Osteoblast (primary cell): ENCODE measurements at places on chromosomes 3 and 15.

DNA sequence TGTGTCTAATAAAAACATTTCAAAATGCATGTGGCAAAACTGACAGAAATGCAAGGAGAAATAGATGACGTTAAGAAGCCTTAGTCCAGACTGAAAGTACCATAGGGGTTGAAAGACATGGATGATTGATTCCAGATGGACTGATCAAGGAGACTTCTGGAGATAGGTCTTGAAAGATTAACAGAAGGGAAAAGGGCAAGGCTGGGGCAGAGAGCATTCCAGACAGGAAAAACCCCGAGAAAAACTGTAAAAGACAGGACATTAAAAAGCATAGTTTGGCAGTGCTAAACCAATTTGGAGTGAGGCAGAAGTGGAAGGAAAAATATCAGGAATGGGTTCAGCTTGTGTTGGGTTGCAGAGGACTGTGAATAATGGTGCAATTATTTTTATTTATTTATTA, 375.2 kb upstream of the SGO1 start:
- no peak for DNase-seq

DNA sequence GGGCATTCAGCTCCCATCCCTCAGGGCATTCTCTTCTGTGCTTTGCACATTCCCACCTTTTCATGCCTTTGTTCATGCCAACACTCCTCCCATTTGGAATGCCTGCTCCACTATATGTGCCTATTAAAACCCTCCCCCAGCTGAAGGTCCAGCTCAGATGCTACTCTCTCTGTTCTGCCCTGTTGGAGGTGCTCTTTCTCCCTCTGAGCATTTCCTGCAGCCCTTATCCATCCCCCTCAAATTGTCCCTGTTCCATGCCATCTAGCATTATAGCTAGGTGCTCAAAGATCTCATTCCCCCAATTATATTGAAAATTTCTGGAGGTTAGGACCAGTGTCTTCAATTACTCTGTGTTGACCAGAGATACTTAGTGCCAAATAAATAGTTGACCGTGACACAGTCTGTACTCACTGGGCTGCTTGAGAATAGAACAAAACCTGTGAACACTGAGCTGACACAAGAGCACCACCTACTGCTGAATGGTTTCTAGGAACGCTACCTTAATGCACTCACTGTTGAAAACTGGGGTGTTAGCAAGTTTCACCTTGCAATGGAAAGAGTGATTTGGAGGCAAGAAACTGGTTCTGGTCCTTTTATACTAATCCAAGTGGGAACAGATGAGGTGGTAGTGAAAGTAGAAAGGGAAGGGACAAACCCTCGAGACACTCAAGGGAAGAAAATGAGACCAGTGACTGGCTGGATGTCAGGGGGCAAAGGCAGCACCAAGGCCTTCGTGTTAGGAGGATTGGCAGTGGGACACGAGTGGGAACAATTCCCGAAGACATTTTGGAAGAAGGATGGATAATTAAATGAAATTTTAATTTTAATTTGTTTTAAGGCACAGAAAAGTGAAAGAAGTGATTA, 289.8 kb upstream of the ROPN1 start:
- DNase-seq = no peak

DNA sequence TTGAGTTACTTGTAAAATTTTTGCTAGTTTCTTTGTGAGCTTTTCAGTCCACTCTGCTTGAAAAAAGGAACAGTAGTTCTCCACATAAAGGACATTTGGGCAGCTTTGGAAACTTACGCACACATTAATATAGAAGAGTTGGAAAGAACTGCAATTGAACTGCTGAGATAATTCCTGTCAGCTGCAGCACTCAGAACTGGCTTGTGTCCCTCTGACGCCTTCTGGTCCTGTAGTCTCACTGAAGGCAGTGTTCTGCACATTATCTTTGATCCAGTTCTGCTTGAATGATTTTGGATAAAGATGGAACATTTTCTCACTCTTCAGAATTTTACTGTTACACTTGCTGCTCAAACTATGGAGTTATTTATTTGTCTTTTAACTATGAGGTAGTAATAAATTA, 901.9 kb downstream of the OTOL1 start:
- DNase-seq = no peak

GRCh38 chr3:134423153-134423552, 48.9 kb upstream of the AMOTL2 start:
- DNase-seq = no peak

DNA sequence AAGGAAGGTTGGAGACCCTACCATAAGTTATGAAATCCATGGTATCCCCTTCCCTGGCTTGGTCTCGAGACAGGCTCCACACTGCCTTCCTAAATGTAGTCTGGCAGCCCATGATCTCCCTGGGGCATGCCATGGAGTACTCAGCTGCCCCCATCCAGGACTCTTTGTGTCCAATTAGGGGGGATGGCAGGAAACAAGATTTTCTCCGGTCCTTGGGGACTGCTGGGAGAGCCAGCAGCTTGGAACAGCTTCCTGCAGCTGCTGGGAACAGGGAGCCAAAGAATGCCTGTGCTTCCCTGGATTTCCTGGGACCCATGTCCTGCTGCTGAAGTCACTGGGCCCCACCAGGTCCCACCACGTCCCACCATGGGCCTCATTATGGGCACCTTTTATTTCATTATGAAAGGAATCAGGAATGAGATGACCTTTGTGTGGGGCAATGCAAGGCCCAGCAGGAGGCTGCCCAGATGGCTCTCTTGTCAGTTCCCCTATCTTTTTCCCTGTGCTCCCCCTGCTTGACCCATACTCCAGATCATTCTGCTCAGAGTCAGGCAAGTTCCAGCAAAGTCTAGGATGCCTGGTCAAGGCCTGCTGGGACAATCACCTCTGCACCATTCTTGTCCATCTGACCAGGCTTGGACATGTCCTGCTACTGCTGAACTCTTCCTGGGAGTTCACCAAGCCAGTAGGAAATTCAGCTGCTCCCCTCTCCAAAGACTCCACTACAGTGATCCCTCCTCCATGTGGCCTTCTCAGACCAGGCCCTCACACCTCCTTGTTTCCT, 15.0 kb upstream of the DAG1 start:
- peak; percentile 61 for DNase-seq

DNA sequence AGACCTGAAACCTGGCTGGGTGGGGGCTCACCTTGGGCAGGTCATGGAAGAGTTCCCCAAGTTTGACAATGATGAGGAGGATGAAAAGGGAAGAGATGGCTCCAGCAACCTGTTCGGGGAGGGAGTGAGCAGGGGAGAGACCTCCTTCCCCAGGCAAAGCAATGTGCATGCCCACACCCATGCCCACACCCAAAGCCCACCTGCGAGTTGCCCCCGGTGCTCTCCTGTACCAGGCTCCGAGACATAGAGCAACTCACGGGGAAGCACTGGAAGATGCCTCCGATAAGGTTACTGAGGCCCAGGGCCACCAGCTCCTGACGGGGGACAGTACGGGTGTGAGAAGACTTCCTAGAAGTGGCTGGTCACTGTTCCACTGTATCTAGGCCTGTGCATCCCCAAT, 4.9 kb downstream of the SLC26A6 start:
- peak; percentile 44 for DNase-seq

DNA sequence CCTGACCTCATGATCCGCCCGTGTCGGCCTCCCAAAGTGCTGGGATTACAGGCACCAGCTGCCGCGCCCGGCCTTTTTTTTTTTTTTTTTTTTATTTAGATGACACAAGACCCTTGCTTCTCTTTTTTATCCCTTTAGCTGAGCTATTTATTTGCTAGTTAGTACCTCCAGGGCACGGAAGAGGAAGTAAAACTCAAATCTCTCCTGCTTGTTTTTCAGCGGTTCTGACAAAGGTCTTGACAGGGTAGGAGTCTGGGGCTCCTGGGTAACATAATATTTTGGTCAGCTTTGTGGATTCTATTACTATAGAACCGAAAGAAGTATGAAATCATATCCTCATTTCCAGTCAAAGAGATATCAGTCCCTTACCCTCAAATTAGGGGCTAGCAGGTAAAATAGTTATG, 44.0 kb upstream of the ETV5 start:
- no peak for DNase-seq

GRCh38 chr3:186879781-186880180, 37.3 kb downstream of the ADIPOQ start:
- no peak for DNase-seq

DNA sequence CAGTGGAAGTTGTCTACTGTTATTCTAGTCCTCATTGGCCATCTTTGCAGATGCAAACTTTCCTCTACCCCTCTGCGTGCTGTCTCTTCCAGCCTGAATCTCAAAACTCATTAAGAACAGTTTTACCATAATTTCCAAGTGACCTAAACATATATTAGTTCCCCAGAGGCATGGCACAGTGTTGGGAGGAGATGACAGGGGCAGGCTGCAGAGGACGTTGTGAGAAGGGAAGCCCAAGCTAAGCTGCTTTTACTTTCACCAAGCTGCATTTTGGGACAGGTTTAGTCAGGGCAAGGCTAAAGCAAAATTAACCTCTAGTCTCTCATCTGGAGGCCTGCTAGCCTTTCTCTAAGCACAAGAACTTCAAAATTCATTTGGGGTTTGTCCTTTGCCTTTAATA, 318.6 kb upstream of the SATB1 start:
- DNase-seq = no peak

GRCh38 chr15:42728560-42728959, 8.4 kb downstream of the CDAN1 start:
- no peak for DNase-seq

DNA sequence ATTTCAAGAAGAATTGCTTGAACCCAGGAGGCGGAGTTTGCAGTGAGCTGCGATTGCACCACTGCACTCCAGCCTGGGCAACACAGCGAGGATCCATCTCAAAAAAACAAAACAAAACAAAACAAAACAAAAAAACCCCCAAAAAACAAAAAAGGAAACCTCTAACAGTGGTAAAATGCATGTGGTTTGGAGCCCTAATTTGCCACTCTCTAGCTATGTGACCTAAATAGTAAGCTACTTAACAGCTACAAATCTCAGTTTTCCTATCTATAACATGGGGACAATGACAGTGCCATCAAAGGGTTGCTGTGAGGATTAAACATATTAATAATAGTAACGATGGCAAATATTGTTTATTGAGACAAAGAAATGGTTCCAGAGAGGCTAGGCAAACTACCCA, 119.4 kb upstream of the LMOD3 start:
- no peak for DNase-seq

DNA sequence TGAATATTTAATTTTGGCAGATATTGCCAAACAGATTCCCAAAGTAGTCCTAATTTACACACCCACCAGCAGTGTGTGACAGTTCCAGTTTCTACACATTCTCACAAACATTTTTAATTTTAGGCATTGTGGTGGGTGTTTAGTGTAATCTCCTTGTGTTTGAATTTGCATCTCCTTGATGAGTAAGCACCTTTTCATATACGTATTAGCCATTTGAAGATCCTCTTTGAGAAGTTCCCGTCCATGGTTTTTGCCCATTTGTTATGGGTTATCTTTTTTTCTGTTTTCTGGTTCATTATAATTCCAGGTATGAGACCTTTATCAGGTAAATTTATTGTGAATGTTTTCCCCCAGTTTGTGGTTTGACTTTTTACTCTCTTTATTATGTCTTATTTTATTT, 2.3 kb upstream of the TM4SF19 start:
- peak; percentile 47 for DNase-seq

GRCh38 chr3:192835818-192836815, 81.5 kb downstream of the MB21D2 start:
- no peak for DNase-seq

- DNase-seq = no peak
These were observed 114.1 kb upstream of the FRMD4B start for GRCh38 chr3:69499899-69500421.

DNA sequence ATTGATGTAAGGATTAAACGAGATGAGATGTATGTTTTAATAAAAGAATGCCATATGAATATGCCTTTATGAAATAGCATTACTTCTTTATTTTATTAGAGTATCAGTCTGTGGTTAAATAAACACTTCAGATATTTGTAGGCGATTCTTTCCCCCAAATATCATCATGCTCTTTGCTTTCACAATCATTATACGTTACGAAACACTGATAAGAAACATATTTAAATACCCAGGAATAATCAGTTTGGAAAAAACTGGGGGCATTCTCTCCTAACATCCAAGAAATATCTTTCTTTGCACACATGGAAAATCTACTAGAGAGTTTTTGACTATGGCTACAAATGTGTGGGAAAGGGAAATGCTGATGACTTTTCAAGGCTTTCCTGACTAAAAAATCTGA, 4.4 kb upstream of the PLAAT1 start:
- no peak for DNase-seq

DNA sequence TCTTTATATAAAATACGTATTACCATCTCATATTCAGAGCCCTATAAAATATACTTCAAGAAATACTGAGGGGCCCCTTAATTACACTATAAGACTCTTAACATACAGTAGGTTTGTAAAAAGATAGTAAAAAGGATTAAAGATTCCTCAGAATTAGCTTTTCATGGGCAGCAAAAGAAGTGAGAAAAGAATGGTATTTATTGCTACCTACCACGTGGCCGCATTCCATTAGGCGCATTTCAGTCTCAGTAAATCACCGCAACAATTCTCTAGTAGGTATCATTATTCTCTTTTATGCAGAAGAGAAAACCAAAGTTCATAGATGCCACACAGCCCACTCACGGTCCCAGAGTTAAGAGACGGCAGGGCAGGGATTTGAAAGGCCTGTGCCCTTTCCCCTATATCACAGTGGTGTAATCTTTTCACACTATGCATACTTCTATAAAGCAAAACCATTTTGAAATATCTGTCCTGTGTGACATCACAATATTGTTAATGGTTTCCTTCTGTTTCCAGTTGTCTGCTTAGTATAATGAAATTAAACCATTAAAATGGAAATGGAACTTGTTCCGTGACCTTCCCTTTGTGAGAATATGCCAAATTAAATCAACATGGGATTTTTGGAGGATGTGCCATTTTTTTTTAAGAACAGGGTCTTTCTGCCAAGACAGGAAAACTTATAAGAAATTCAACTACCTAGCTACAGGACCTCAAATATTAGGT, 1072.2 kb downstream of the FHIT start:
- DNase-seq = no peak

DNA sequence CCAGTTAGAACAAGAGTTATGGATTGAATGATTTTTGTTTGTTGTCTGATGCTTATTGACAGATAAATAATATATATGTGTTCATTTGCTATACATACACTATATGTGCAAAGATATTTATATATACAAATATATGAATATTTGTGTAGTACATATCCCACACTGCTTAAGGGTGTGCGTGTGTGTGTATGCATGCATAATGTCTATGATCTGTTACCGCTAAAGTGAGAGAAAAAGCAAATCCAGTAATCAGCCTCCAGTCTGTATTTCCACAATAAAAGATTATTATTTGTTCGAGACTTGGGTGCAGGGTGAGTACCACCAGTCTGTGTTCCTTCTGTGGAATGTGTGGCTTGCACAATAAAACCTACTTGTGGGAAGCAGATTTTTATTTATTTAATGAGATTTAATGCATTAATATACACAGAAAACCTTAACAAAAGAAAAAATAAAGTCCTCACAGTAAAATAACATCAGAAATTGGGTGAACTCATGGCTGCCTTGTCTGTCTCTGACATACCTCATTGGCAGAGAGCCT, 366.0 kb upstream of the TBL1XR1 start:
- DNase-seq = no peak

DNA sequence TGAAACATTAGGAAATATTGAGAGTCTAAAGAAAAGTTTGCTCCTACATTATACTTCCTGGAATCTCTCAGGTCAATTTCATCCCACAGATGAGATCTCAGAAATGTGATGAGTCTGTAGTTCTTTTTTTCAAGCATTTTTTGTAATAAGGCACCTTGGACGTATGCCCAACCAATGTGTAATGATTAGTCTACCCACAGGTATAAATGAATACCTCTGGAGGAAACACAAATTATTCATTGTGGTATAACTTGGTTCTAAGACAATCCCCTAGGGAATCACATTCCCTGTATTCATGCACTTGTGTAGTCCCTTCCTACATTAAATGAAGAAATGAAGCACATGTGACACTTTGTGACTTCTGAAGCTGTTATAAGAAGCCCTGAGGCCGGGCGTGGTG, 596.2 kb upstream of the UBE2E2 start:
- no peak for DNase-seq
